ENCODE measurements at places on chromosomes 2 and 18.

GRCh38 chr2:216685327-216685875 lies 9.9 kb downstream of the IGFBP5 start:
- DNase-seq: no peak

- DNase-seq: no peak
Observed at GRCh38 chr2:29050591-29050990, 23.7 kb downstream of the PCARE start.

DNA sequence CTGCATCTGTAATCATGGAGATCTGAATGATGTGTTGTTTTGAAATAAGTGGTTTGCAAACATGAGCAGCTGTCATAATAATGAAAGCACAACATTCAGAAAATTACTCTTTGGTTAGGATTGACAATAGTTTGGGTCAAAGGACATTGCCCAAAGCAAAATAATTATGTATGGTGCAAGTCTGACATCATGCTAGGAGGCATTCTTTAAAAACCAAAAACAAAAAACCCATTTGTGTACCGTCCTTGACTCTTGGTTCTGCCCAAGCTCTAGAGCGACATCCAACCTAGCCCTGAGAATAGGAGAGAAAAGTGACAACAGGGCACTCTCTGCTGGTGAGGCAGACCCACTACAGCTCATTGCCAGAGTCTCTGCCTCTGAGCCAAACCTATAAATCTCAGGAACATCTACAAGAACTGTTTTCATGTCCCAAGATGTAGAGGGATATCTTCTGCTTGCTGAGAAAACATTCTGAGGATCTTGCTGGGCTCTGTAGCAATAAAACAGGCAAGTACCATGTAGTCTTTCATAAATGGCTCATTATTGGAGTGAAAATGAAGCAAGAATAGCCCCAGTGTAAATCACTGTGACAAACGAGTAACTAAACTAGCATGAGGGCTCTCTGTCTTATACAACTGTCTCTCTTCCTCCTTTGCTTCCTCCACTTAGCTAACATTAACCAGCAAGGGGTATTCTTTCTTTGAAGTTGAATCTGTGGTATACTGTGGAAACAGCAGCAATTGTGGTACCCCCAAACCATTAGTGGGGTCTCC lies 266.8 kb upstream of the CXCR4 start:
- peak; percentile 66 for DNase-seq

GRCh38 chr2:23208339-23208738 lies 176.6 kb upstream of the KLHL29 start:
- DNase-seq: no peak

GRCh38 chr2:157246765-157247407 lies 10.6 kb upstream of the GALNT5 start:
- DNase-seq: no peak

DNA sequence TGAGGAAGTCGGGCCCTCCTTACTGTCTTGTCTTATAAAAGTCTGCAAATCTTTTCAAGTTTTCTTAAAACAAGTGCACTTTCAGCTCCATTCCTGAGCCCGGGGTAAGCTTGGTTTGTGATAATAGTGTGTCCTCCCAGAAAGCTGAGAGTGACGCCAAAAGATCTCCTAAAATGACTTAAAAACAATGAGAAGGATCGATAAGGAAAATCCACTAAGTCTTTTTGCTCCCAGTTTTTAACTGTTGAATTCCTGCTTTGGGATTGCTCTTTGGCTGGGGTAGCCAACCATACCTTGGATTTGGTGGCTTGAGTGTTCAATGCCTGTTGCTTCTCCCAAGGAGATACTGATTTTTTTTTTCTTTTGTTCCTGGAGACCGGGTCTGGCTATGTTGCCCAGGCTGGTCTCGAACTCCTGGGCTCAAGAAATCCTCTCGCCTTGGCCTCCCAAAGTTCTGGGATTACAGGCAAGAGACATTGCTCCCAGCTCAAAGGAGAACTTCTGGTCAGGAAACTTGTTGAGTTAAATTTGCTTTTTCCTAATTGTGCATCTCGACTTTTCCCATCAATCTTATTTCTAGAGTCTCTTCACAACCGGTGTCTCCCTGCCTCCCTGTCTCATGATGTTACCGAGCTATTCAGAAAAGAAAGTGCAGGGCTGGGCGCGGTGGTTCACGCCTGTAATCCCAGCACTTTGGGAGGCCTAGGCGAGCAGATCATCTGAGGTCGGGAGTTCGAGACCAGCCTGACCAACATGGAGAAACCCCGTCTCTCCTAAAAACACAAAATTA lies 3.0 kb downstream of the TGIF1 start:
- DNase-seq: no peak

- no peak for DNase-seq
Observed at GRCh38 chr2:235043762-235044500, 92.1 kb downstream of the SH3BP4 start.

- no peak for DNase-seq
Observed at GRCh38 chr2:200679127-200679526, 93.3 kb downstream of the AOX1 start.

DNA sequence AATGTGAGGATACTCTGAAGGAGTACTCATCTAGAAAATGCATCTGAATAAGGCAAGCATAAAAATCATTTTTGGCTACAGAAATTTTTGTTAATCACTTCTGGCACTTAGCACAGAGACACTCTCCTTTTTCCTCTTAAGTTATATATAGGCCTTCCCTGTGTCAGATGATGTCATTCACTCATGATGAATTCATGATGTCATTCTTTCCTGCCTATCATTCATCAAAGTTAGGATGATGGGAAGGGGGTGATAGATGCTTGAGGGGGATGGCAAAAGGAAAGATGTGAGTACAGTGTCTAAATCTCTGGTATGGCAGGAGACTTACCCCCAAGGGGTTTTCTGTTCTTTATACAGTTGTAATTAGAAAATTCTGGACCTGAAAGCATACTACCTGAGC lies 42.0 kb downstream of the MAP3K20 start:
- DNase-seq: no peak

DNA sequence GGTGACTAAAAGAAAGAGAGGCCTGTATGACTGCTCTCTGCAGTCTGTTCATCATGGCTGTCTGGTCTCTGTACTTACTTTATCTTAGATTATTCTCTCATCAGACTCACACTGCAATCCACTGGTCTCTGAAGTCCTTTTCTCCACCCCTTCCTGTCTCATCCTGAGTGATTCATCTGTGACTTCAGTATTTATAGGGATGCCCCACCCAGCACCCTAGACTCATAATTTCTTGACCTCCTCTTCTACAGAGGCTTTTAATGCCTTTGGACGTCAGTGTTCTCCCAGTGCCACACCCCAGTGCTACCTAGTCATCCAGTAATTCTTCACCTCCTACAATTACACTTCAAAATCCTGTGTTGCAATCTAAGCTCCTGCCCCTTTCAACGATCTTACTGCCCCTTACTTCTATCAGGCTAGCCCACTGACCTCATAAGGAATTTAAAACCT lies 14.9 kb upstream of the ITPRID2 start:
- DNase-seq: no peak

DNA sequence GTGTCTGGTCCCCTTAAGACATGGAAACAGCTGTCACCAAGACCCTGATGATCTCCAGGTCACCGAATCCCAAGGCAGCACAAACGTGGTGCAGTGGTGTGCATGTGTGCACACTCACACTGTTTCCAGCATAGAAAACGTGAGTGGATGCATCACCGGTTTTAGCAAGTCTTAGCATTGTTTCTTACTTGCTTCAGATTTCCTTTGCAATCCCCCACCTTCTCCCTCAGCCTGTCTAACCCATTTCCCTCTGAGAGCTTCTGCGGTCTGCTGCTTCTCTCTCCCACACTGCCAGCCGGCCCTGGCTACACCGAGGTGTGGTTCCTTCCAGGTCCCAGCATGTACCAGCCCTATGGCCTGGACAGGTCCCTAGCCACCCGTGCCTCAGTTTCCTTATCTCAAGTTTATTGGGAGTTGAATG lies 343.4 kb upstream of the HS6ST1 start:
- DNase-seq: no peak

GRCh38 chr2:65204461-65205210 lies 23.0 kb upstream of the ACTR2 start:
- DNase-seq: peak; percentile 95

GRCh38 chr18:49618742-49619681 lies 57.2 kb downstream of the LIPG start:
- DNase-seq: no peak

DNA sequence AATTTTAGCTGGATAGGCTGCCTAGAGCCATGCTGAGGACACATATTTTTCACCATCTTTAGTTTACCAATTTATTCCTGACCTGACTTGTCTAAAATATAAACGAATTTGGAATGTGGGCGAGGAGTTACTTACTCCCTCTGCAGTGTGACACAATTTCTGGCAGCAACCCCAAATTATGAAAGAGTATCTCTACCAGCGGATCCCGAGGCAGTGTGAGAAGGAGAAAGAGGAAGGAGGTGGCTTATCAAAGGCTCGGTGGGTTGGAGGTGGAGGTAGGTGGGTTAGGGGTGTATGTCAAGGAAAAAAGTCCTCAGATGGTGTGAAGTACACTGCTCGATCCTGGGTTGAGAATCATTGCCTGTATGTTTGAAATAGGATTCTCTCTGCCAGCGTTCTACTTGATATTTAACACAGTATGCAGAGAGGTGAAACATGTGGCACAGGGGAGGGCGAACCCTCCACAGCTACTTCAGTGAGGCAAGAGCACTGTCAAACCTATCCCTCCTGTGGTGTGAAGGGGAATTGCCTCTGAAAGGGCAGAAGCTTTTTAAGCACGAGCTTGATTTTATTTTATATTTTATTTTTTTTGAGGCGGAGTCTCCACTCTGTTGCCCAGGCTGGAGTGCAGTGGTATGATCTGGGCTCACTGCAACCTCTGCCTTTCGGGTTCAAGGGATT lies 76.0 kb downstream of the RFTN2 start:
- peak; percentile 83 for DNase-seq

DNA sequence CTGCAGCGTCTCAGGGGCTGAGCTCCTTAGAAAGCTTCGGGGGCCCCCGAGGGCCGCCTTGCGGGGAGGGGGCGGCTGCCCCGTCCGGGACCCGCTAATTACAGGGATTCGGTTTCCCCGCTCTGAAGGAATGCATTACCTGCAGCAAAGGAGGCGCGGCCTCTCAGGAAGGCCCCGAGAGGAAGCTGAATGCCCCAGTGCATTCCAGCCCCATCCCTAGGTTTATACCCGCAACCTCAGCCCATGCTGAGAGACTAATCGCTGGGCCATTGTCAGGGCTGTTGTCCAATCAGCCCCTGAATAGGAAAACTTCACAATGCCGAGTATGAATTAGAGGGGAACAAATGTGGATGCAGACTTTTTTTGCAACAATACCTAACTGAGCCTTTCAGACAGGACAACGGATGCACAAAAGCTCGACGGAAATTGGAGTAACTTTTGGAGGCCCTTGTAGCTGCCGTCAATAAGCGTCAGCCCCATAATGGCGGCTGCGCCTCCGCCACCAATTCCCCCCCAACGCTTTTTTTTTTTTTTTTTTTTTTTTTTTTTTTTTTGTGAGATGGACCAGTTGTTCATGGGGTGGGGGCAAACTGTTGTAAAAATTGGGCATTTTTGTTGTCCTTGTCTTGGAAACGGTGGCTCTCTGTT lies 138.6 kb upstream of the SIX3 start:
- no peak for DNase-seq

Measured in AML-193 (cell line).